ENCODE measurements at places on chromosomes 2 and 18. TPM values are rescaled to one million over a fixed set of nuclear protein-coding genes. Genes with fewer than 3 reads are reported as not detected.

Gene TMEM182
- 5.2 TPM for total RNA-seq

Gene FAHD2B
- total RNA-seq: 43.7 TPM

Gene TRIM43
- total RNA-seq: not detected

Gene LCT
- total RNA-seq: not detected

Gene UPP2
- total RNA-seq: not detected

Gene KCNK3
- 2.9 TPM for total RNA-seq

Gene PPP1CB
- 131 TPM for total RNA-seq

Gene SULT1C4
- total RNA-seq: 9.3 TPM

Gene FABP1
- not detected for total RNA-seq

Gene CRYBA2
- total RNA-seq: not detected

DNA sequence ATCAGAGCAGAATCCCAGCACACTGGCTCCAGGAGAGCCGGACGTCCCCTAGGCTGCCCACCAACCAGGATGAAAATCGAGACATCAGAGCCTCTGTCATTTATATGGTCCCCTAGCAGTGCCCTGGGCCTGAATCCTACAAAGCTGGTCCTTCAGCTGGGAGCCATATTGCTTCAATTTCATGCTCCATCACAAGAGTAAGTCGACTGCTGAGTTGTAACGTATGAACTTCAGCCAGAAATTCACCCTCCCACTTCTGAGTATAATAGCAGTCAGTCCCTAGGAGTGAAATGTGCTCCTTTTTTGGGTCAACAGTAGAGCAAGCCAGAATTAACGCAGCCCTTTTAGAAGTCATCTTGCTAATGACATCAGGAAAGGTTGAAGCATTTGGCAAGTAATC is 126.4 kb downstream of the CCBE1 start:
- peaks cover 23% of the 10 kb centered on the region for H3K4me1 ChIP-seq
- H3K27me3 ChIP-seq: no peaks in the 10 kb centered on the region
- no peak overlapping the region for H3K27ac ChIP-seq
- no peaks in the 10 kb centered on the region for H3K36me3 ChIP-seq
- no peak overlapping the region for H3K4me3 ChIP-seq

- H3K4me3 ChIP-seq: no peak overlapping the region
- H3K27ac ChIP-seq: no peak overlapping the region
- DNase-seq: peak; percentile 73
- H3K36me3 ChIP-seq: no peaks in the 10 kb centered on the region
- H3K27me3 ChIP-seq: no peaks in the 10 kb centered on the region
Measured at GRCh38 chr2:169452080-169452479, 27.2 kb upstream of the BBS5 start.

DNA sequence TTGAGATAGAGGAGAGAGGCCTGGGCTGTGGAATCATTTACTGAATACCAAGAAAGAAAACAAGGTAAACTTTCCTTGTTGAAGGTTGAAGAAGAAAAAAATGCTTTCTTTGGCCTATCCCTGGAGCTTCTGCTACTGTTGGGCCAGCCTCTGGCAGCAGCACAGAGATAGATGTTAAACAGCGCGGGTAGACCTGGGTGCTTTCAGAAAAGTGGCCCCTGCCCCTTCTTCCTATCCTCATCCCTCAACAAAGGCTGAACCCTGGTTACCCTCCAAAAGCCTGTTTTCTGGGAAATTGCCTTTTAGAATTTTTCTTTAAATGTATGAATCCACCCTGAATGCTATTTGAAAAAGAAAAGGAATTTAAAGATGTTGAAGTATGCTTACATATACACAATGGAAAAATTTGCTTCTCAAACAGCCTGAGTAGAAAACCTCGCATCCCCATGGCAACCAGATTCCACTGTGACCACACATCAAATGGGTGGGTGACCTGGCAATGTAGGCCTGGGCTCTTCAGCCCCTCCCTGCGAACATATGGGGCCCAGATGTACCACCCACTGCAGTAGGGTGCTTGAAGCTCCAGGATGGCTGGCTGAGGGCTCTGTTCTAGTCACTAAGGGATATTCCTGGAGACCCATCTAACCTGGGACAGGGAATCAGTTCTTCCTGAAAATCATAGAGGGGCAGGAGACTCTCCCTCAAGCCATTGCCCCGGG is 23.4 kb upstream of the CHRNA1 start:
- peaks cover 22% of the 10 kb centered on the region for H3K4me1 ChIP-seq
- no peak overlapping the region for H3K27ac ChIP-seq
- no peaks in the 10 kb centered on the region for H3K27me3 ChIP-seq
- DNase-seq: no peak

- peaks cover 26% of the 10 kb centered on the region for H3K4me1 ChIP-seq
- H3K27me3 ChIP-seq: no peaks in the 10 kb centered on the region
- H3K4me3 ChIP-seq: no peak overlapping the region
- no peak for DNase-seq
- peak overlapping the region; percentile 79 for H3K27ac ChIP-seq
- H3K36me3 ChIP-seq: no peaks in the 10 kb centered on the region
Measured at GRCh38 chr2:219661197-219661954, 33.9 kb downstream of the SLC4A3 start.

DNA sequence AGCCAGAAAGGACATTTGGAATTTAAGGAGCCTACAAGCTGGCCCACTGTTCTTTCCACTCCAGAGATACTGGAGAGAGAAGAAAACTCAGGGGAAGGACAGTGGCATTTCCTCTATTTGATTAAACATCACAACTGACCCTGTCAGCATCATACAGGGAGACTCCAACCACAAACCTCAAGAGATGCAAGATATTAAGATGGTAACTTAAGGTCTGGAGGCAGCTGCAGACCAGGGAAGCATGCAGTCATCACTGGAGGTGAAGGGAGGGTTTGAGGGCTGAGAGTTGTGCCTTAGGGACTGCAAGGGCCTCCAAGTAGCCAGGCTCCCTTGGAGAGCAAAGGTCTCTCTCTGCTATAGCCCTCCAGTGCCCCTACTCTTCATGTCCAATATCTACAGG is 67.4 kb downstream of the RNF152 start:
- peaks cover 27% of the 10 kb centered on the region for H3K4me1 ChIP-seq
- no peaks in the 10 kb centered on the region for H3K36me3 ChIP-seq
- no peaks in the 10 kb centered on the region for H3K27me3 ChIP-seq
- H3K27ac ChIP-seq: no peak overlapping the region
- no peak overlapping the region for H3K4me3 ChIP-seq

DNA sequence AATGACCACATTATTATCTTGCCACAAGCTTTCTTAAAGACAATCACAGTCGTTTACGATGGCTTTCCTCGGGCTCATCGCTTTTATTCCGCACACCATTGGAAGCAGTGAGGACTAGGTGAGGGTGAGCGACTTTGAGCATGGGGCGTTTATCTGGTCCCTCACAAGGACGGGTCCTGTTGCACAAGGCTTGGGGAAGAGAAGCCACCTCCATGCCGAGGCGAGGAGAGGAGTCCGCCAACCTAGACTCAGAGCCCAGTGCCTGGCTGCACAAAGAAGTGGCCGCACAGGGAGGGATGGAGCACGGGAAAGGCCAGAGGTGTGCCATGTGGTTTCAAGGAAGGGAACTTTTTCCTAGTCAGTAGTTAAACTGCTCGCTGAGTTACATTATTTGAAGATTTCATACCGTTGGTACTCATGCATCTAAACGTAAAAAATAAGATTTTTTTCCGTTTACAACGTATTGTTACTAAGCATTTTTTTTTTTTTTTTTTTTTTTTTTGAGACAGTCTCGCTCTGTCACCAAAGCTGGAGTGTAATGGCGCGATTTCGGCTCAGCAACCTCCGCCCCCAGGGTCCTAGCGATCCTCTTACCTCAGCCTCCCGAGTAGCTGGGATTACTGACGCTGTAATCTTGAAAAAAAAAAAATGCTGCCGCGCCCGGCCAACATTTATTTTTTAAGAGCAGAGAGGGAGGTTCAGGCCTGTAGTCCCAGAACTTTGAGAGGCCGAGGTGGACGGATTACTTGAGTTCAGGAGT is 849 bp upstream of the CYP27C1 start:
- H3K27me3 ChIP-seq: peaks cover 6% of the 10 kb centered on the region
- peak; percentile 7 for DNase-seq
- H3K4me1 ChIP-seq: no peaks in the 10 kb centered on the region
- H3K27ac ChIP-seq: no peak overlapping the region

DNA sequence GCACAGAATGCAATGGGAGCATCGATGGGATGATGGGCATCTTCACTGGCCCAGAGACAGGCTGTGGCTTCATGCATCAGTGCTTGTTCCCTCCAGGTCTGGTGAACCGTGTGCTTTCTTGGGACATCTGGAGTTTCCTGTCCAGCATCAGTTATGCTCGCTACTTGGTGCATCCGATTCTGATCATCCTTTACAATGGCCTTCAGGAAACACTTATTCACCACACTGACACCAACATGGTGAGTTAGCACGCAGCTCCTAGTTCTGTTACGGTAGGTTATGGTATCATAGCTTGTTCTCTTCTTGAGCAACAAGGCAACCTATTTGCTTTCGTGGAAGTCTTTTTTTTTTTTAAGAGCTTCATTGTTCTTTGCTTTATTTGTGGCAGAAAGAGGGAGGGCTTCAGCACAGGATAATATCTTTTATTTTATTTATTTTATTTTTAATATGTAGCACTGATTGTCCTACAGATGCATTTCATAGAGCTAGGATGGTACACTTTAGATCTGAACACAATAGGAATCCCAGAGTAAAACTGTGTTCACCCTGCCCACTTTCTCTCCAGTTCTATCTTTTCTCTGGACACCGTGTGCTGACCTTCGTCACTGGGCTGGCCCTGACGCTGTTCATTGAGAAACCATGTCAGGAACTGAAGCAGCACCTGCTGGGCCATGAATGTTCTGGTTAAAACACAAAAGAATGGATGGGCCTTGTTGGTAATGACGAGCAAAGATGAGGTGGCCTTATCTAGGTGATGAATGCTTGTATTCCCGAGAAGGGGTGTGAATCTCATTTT is 71.2 kb upstream of the SEC11C start:
- H3K36me3 ChIP-seq: no peaks in the 10 kb centered on the region
- H3K4me1 ChIP-seq: peaks cover 3% of the 10 kb centered on the region
- H3K4me3 ChIP-seq: no peak overlapping the region
- H3K27ac ChIP-seq: no peak overlapping the region
- H3K27me3 ChIP-seq: no peaks in the 10 kb centered on the region

- no peak for DNase-seq
- H3K36me3 ChIP-seq: no peaks in the 10 kb centered on the region
- no peak overlapping the region for H3K27ac ChIP-seq
- no peak overlapping the region for H3K4me3 ChIP-seq
- no peaks in the 10 kb centered on the region for H3K27me3 ChIP-seq
Measured at GRCh38 chr18:7321831-7322230, 90.9 kb downstream of the LRRC30 start.

GRCh38 chr18:32610176-32610575 is 139.5 kb upstream of the GAREM1 start:
- no peaks in the 10 kb centered on the region for H3K4me1 ChIP-seq
- H3K27me3 ChIP-seq: no peaks in the 10 kb centered on the region
- no peaks in the 10 kb centered on the region for H3K36me3 ChIP-seq
- DNase-seq: no peak

DNA sequence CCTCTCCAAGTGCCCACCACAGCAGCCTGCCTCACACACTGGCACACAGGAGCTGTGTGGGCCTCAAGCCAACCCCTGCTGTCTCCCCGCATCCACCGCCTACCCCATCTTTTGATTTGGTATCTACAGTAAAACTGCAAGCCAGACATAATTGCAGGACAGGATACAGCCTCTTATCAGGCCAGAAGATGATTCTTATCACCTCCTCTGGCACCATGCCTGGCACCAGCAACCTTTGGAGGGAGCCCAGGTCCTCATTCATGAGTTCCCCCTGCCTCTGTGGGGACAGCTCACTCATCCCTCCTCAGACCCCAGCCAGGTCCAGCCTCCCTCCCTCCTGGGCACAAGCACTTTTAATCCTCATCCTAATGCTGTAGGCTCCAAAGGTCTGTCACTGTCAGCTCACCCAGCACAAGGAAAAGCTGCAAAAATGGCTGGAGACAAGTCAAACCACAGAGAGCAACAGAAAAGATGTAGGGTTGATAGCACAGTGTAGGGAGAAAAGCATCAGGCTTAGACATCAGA is 9.7 kb downstream of the RAB11FIP5 start:
- H3K36me3 ChIP-seq: no peaks in the 10 kb centered on the region
- no peaks in the 10 kb centered on the region for H3K27me3 ChIP-seq
- no peak for DNase-seq
- peaks cover 9% of the 10 kb centered on the region for H3K4me1 ChIP-seq
- H3K27ac ChIP-seq: no peak overlapping the region

DNA sequence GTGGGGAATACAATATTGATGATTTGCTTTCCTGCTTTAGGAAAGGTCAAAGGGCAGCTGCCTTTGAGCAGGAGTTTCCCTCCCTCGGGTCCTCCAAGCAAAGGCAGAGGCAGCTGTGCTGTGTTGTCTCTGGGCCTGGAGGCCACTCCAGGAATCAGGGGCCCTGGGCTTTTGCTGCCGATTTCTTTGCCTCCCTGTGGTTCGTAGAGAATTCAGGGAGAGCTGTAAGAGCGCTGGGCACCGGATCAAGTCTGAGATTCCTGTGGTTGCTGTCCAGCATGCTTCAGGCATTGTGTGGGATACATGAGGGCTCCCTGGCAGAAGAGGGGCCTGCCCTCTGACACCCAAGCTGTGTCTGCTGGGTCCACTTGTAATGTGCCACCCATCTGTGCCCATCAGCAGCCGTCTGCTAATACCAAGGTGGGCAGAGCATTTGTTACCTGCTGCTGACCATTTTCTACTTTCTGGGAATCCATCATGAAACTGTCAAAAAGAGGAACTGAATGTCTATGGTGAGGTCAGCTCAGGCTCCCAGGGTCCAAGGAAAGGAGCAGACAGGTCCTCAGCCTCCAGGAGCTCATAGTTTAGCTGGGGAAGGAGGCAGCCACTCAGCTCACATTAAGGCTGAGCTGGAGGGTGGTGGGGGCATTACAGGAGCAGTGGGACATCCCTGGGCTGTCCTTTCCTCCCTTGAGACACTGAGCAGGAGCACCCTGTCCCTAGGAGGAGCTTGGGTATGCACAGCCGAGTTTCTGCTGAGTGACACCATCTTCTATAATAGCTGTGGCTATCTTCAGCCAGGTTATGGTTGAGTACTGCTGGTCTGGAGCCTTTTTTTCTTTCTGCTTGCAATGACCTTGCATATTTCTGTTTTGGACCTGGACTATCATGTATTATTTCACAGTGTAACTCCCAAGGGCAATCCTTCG is 68.5 kb downstream of the CTIF start:
- no peak overlapping the region for H3K4me3 ChIP-seq
- no peak overlapping the region for H3K27ac ChIP-seq
- H3K36me3 ChIP-seq: no peaks in the 10 kb centered on the region
- H3K4me1 ChIP-seq: no peaks in the 10 kb centered on the region
- DNase-seq: peak; percentile 94

DNA sequence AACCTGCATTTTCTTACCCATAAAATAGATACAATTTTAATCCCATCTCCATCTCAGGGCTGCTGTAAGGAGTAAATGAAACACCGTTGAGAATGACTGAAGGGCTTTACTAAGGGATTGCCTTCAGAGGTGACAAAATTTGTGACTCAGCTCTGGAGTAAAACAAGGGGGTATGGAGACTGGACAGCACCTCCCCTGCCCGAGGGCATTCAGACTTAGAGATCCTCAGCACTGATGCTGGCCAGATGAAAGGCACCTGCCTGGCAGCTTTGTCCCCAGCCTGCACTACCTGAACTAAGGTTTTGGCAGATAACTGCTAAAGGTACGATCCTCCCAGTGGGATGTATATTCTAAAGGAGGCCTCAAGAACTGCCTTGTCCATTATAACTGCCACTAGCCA is 105.9 kb upstream of the STPG4 start:
- no peak overlapping the region for H3K27ac ChIP-seq
- H3K4me3 ChIP-seq: no peak overlapping the region
- no peaks in the 10 kb centered on the region for H3K27me3 ChIP-seq
- H3K36me3 ChIP-seq: no peaks in the 10 kb centered on the region

- no peaks in the 10 kb centered on the region for H3K27me3 ChIP-seq
- no peak for DNase-seq
- H3K36me3 ChIP-seq: no peaks in the 10 kb centered on the region
- H3K27ac ChIP-seq: no peak overlapping the region
Measured at GRCh38 chr2:124970030-124970429, 944.9 kb downstream of the CNTNAP5 start.
